Stimulated activated CD8-positive, alpha-beta memory T cell treated with anti-CD3 and anti-CD28 coated beads, Interleukin-15, amount 100 ng/mL, for 1 hour (primary cell): ENCODE measurements at places on chromosomes 6 and 20.

- no peak for DNase-seq
These were observed 28.9 kb upstream of the SCGN start for GRCh38 chr6:25623065-25623464.

- DNase-seq, result no peak
These were observed 54.7 kb upstream of the HFE start for GRCh38 chr6:26032340-26033084.

GRCh38 chr20:57678340-57678739, 31.5 kb downstream of the PMEPA1 start:
- DNase-seq, result no peak

GRCh38 chr6:128882991-128883611, at the start of gene LAMA2:
LAMA2 (plus strand) TSS chr6:128883138; CDS start chr6:128883246, 108 bp downstream.
- no peak for DNase-seq

DNA sequence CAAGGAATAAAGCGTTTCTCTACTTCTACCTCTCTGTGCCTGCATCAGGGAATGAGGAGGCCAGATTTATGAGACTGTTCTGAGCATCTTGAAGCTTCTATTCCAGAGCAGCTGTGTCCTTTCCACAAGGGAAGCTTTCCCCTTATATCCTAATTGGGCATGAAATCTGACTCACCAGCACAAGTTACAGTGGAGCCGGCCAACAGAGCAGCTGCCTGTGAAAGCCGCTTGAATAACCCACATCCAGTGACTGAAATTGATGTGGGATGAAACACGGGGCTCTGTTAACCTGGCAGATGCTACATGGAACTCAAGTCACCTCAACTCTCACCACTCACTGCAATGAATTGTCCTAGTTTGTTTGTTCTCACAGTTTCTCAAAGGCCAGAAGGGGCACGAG, 400.3 kb downstream of the TFAP2A start:
- DNase-seq, result no peak
